ENCODE measurements at places on chromosomes 4 and X.
A peak's percentile ranks its signal among the peaks of the same experiment; 100 is the strongest.

DNA sequence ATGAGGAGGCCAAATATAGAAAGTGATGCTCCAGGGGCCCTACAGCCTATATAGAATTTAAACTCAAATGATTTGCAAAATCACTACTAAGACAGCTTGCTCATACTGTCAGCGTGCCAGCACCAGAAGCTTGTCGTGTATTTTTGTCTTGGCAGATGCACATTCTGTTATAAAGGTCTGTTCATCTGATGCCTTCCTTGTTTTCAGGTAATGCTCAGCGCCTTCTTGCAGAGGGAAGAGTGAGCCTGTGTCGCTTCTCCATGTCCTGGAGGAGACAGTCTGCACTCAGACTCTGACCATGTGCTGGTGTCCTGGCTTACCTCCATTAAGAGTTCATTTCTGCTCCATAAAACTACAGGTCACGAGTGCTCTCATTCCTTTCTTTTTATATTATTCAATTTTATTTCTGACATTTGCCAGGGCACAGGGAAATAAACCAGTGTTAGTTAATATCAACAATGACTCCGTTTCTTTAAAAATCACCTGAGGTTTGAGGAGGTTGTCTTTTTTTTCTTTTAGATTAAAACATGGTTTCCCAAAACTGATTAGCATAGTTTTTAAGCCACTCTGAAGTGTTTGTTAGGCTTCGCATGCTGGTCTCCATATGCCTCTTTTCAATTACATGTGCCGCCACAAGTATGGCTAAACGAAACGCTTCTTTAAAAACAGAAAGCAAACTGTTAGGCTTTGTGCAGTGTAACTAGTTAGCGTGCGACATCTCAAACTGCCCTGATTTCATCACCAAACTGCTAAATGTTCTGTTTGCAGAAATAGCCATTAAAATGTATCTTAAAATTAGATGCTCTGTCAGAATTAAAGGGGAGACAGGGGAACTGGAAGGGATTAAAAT, 215.2 kb upstream of the GK2 start:
- DNase-seq, result peak; percentile 14

DNA sequence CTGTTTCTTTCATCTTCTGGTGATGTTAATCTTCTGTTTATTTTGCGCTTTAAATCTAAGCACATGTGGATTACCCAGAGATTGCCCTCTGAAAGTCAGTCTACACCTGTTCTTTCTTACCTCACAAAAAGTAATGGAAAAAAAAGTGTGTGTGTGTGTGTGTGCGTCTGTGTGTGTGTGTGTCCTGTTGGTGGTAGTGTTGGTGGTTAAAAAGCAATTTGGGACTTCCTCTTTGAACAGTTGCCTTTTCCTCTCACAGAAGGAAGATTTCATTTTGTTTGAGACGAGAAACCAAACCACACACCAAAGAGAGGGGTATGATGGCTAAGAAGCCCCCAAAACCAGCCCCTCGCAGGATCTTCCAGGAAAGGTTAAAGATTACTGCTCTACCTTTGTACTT, at the start of gene STAP1:
STAP1 (plus strand) TSS at position 235 of the 400 bp plus-strand sequence; CDS start at position 318, 83 bp downstream.
- no peak for DNase-seq

DNA sequence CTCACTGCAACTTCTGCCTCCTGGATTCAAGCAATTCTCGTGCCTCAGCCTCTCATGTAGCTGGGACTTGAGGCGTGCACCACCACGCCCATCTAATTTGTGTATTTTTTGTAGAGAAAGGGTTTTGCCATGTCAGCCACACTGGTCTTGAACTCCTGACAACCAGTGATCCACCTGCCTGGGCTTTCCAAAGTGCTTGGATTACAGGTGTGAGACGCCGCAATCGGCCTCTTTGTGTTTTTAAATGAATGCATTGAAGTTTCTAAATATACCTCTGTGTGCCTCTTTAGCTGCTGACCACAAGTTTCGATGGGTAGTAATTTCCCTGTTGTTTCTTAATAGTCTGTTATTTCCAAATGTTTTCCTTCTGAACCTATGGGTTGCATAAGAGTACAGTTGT, 765.3 kb upstream of the GRIA3 start:
- no peak for DNase-seq

DNA sequence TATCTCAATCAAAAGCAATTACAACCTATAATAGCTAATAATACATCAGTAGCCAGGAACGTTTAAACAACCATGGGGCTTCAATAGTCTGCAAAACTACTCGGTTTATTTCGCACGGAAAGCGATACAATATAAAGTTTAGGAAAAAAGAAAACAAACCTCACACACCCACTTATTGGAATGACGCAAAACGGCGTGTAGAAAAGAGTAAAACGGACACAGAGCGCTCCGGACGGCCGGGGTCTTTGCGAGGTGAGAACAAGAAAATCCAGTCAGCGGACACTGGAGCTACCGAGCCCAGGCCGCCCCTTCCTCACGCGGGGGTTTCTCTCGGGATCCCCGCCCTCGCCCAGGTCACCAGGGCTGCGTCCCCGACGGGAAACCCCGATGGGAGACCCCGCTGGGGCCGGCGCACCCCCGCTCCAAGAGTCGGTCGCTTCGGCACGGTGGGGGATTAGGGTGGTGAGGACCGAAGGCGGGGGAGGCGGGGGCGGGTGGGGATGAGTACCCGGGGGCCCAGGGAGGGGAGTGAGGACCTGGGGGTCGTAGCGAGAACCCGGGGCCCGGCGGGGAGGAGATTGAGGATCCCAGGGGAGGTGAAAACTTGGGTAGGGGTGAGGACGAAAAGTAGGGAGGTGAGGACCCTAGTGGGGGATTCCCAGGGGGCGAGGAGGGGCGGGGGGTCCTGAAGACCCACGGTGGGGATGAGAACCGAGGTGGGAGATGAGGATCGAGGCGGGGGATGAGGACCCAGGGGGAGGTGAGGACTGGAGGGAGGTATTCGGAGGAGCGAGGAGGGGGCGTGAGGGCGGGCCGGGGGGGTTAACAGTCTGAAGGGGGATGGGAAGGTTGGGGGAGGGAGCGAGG, 737 bp downstream of the NELFA start:
- DNase-seq, result no peak

DNA sequence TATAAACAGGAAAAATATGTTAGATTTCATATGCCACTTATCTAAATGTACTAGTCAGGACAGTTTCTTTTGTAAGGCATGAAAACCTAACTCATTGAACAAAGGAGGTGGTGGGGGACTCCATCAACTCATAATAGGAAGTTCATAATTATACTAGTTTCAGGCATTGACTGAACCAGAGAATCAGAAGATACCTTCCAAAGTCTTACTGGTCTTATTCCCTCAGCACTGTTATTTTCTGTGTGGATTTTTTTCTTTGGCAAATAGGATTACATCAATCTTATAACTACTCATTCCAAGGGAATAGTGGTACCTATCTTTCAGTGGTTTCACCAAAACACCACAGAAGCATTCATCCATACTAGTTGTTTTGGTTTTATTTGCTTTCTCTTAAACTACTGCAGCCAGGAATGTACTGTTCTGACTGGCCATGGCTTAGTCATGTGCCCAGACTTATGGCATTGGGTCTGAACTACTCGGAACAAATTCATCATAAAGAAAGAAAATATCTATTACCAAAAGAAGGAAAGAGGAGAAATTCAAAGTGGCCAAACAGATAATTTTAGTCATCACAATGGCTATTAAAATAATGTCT, 273.9 kb downstream of the ARAP2 start:
- no peak for DNase-seq

DNA sequence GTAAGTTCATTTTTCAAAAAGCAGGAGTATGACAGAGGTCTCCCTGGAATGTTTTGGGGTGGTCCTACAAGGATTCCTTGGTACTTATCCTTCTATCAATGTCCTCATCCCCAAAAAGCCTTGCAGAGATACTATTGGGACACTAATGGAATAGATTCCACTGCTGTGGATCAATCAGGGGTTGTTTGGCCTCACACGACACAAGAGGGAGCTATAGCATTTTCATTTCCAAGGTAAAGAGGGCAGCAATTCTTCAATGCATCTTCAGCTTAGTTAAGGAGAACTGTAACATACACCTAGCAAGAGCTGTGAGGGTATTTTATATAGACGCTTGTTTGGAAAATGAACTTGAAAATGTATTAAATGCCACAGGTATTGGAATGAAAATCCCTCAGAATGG, 50.9 kb downstream of the USP26 start:
- no peak for DNase-seq

DNA sequence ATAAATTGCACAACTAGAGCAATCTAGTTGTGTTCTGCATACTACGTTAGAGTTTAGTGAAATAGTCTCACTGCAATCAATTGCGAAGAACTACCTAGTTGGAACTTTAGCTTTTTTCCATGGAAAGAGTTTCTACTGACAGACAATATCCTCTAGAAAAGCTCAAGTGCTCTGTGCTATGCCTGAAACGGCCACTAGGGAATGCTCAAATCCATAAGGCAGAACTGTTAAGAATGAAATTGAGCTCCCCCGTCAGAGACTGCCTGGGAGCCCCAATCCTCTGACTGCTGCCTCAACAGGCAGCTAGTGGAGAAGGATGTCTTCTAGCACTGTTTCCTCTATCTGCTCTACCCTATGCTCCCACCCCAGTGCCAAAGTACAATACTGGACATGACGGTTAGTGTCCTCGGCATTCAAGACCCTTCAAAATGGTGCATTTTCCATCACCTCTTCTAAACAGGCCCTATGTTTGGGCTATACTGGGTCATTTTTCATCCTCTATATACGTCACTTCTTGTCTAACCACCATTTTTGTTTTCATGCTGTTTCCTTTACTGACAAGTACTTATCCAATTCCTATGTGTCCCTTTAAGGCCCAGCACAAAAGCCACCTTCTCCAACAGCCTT, 35.3 kb downstream of the FRMD7 start:
- no peak for DNase-seq

GRCh38 chr4:51843309-51844152, 578 bp downstream of the DCUN1D4 start:
- DNase-seq, result peak; percentile 78

DNA sequence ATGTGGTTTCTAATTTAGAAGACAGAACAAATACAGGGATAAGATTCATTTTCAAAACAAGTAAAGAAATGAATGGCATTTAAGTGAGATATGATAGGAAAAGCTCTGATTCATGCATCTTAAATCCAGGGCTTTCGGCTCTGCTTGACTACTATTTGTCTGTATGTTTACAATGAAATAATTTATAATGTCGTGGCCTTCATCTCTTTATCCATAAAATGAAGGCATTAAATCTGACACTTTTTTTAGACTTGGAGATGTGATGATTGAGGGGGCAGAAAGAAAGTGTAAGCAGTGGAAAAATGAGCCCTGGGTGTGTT, 115.7 kb upstream of the KIT start:
- DNase-seq, result no peak

DNA sequence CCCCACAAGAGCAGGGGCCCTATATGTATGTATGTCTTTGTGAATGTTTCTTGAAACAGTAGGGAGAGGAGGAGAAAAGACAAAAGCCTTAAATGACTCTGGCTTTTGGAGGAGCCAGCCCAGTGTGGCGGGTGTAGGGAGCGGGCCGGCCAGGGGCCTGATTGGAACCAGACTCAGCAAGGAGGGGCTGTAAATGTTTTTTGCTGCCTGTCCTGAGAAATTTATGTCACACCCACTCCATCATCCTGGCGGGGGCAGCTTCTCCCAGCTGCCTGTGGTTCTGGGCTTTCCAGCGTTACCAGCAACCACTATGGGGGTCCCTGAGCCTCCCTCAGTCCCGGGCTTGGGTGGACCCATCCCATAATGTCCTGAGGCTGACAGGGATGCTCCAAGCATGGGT, 130.8 kb downstream of the PJA1 start:
- no peak for DNase-seq

GRCh38 chr4:53591372-53591892, at the start of gene LNX1:
LNX1 (minus strand) TSS chr4:53591486; CDS start chr4:53574002, 17,484 bp downstream.
- DNase-seq, result no peak

DNA sequence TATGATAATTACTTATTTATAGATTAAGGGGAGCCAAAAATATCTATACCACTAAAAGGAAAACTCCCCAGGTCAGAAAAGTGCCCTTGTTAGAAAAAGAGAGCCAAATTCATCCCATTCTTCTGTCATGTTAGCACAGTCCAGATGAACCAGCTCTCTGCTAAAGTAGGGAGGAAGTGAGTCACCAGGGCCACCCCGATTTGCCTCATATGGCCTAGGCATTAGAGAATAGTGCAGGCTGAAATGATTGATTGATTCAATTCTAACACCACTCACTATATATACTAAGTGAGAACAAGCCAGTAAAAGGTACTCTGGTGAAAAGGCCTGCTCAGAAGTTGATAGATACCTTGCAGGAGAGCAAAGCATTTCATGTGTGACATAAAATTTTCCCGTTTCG, 94.5 kb downstream of the SRPX start:
- no peak for DNase-seq

DNA sequence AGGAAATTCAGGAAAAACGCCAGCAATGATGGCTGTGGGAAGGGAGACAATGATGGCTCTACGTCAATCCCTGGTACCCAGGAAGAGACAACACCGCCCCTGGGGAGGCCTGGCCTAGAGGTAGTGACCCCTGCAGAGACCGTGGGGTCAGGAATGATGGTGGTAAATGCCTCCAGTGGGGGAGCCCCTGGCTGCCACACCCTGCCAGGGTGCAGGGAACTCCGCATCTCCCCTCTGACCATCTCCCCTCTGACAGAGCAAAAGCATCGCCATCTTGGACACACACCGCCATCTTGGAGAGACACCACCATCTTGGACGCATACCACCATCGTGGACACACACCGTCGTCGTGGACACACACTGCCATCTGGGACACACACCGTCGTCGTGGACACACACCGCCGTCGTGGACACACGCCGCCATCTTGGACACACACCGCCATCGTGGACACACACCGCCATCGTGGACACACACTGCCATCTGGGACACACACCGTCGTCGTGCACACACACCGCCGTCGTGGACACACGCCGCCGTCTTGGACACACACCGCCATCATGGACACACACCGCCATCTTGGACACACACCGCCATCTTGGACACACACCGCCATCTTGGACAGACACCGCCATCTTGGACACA, 9.9 kb downstream of the ASMTL start:
- DNase-seq, result no peak

DNA sequence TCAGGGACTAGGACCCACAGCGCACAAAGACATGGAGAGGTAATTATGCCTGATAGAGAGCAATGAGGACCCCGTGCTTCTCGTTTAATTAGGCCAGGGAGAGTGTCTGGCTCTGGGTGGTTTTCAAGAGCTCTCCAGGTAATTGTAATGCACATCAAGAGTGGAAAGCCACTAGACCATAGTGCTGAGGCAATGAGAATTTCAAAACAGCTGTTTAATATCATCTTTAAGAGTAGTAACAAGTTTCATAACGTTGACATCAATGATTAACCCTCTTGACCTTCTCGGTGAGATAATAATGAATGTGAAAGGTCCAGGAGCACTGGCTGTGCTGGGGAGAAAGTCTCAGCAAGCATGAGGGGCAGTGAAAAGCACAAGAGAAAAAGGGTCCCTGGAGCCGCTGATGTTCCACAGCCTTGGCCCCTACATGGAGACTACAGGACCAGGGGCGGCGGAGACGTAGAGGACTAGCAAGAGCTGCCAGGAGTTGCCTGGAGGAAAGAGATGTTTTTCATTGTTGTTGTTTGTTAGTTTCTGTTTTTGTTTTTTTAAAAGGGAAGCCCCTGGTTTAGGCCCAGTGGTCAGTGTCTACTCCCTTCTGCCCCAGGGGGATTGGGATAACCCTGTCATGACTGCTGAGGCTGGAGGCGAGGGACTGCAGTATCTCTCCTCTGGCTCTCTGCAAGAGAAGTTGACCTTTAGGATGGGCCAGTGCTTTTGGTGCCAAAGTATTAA, 14.8 kb upstream of the CXCR3 start:
- no peak for DNase-seq
